Activated CD8-positive, alpha-beta T cell treated with anti-CD3 and anti-CD28 coated beads, Interleukin-2, amount 10 ng/mL, durations not matched to agents 7 days and 5 days (primary cell): ENCODE measurements at places on chromosomes 16 and 17.
A peak's percentile ranks its signal among the peaks of the same experiment; 100 is the strongest.

DNA sequence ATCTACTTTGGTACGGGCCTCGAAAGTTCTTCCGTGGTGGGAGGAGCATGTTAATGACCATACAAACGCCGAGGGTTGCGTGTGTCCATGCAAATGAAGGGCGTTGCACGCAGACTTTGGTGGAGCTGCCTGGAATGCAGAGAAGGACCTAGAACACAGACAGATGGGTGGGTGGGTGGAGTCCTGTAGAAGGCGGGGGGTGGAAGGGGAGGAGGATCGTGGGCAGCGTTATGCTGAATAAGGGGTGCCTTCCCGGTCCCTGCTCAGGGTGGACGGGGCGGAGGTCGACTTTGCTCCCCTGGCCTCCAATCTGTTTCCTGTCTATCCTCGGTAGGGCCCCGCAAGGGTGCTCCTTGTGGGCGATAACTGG is 795 bp upstream of the PAQR4 start:
- DNase-seq: no peak

DNA sequence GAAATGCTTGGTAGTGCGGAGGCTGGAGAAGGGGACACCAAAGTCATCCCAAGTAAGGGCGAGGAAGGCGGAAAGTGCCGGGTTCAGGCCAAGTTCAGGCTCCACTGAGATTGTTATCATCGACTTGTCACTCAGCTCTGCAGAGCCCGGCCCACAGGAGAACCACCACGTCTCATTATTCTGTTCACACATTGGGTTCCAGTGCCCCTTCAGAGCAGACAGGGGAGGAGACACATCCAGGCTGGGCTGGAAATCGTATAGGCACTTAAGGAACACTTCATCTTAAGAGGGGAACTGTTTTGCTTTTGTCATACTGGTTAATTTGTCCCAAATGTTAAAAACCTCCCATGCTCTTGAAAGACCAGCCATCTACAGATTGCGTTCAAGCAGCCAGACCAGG is 118.3 kb upstream of the ADAMTS18 start:
- DNase-seq: no peak

DNA sequence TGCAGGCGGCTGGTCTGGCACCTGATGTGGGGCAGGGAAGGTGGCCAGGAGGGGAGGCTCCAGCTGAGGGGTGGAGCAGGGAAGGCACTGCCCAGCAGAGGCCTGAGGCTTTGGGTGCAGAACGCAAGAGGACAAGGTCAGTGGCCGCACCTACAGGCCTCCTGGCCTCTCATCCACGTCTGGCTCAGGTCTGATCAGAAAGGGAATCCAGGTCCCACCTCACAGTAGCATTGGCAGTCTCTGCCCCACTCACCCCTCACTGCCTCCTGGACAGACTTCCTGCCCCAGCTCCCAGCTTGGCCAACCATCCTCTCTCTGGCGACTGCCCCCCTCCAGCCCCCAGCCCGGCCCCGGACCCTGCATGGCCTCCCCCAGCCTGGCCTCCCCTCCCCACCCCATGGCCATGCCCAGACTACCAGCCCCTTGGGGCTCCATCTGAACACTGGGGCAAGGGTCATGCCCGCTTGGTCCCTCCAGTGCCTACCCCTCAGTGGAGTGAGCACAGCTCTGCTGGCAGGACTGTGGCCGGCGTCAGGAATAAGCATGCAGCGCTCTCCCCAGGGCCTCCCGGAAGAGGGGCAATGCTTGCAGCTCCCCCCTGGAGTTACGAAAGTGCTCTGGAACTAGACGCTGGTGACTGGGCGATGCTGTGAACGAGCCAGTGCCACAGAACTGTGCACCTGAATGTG is 4.6 kb downstream of the UTS2R start:
- DNase-seq: no peak

GRCh38 chr17:71432378-71433315 is 688.2 kb upstream of the SOX9 start:
- DNase-seq: no peak

DNA sequence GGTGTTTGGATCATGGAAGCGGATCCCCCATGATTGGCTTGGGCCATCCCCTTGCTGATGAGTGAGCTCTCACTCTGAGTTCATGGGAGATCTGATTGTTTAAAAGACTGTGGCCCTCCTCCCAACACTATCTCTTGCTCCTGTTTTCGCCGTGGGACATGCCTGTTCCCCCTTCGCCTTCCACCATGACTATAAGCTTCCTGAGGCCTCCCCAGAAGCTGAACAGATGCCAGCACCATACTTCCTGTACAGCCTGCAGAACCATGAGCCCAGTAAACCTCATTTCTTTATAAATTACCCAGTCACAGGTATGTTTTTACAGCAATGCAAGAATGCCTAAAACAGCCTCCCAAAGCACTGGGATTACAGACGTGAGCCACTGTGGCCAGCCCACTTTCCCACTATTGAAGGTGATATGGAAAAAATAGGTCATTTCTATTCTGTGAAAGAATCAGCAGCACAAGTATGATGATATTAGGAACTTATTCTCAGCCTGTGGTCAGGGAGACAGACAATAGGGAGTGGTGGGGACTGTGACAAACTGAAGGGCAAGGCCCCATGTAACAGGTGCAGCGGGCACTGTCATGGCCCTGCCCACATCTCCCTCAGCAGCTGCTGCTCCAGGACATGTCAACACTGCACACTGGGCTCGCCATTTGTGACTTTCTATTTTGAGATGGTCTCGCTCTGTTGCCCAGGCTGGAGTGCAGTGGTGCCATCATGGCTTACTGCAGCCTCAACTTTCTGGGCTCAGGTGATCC is 33.7 kb upstream of the LITAF start:
- no peak for DNase-seq

DNA sequence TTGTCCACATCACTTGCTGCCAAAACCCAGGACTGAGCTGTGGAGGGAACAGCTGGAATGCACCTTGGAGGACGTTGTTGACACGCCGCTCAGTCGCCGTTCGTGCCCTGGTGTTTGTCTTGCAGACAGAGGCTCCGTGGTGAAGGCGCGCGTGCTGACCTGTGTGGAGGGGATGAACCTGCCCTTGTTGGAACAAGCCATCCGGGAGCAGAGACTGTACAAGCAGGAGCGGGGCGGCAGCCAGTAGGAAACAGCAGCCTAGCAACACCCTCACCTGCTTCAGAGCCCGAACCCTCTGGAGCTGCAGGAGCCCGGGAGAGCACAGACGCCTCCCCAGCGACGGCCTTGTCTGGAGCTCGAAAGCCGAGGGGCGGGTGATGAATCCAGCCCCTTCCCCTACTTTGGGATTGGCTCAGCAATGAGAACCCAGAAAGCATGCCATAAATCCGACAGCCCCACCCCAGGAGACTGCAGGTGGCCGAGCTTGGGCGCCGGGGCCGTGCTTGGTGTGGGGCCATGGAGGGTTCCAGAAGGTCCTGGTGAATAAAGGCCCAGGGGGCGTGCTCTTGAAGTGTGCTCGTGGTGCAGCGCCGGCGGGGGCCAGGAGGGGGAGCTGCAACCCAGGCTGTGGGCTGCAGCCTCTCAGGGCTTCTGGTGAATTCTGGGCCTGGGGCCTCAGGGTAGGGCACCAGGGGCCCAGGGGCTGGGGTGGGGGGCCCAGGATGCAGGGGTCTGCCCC is 470 bp upstream of the CDK3 start:
- DNase-seq: peak; percentile 75

DNA sequence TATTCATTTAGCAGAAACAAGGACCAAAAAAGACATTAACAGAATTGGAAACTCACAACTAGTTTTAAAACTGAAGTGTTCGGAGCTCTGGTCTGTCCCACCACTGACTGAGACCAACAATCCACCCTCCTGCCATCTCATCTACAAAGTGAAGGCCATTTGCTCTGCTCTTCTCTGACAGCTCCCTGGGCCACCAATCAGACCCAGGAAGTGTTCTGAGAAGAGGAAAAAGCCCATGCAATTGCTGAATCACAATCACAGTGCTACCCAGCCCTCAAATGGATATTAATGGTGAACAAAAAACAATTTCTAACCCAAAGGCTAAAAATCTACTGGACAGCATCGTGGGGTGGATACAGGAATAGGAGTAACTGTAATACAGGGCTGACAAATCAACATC is 2.1 kb downstream of the RPL23 start:
- no peak for DNase-seq

DNA sequence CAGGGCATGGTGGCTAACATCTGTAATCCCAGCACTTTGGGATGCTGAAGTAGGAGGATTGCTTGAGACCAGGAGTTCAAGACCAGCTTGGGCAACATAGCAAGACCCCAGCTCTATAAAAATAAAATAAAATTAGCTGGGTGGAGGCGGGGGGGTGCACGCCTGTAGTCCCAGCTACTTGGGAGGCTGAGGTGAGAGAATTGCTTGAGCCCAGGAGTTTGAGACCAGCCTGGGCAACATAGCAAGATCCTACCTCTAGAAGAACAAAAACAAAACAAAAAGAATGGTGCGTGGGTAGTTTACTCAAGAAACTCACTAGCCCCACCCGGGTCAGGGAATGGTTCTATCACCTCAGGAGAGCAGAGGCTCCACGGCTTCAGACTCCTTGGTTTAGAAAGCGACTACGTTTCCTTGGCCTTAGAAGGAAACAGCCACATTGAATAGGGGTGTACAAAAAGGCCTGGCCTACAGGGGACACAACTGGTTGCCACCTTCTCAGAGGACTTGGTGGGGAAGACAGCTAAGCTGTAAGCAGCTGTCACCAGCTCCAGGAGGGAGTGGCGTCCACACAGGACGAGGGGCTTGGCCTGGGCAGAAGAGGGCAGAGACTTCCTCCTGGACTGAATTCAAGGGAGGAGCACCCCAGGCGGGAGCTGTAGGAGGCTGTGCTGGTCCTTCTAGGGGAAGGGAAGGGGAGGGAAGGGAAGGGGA is 716 bp downstream of the TK1 start:
- peak; percentile 37 for DNase-seq

DNA sequence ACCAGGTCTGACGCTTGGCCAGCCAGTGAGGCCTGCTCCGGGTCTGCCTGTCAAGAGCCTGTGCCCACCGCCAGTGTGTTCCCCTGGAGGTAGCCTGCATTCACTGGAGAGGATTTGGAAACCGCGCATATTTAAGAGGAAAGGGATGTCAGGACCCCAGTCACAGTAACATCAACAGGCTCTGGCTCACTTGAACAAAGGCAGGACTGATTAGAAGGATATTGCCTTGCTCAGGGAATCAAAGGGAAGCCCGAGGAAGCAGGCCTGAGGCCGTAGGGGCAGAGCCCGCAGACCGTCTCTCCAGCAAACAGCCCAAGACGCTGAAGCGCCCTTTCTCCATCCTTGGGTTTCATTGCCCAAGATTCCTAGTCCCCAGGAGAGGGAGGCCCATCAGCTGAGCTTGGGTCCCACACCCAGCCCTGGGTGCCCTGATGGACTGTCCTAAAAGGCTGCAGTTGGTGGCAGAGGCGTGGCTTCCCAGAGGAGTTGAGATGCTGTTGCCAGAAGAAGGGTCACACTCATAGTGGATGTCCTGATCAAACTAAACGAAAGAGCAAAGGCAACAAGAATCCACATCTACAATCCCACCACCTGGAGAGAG is 23.2 kb downstream of the NT5M start:
- DNase-seq: no peak

DNA sequence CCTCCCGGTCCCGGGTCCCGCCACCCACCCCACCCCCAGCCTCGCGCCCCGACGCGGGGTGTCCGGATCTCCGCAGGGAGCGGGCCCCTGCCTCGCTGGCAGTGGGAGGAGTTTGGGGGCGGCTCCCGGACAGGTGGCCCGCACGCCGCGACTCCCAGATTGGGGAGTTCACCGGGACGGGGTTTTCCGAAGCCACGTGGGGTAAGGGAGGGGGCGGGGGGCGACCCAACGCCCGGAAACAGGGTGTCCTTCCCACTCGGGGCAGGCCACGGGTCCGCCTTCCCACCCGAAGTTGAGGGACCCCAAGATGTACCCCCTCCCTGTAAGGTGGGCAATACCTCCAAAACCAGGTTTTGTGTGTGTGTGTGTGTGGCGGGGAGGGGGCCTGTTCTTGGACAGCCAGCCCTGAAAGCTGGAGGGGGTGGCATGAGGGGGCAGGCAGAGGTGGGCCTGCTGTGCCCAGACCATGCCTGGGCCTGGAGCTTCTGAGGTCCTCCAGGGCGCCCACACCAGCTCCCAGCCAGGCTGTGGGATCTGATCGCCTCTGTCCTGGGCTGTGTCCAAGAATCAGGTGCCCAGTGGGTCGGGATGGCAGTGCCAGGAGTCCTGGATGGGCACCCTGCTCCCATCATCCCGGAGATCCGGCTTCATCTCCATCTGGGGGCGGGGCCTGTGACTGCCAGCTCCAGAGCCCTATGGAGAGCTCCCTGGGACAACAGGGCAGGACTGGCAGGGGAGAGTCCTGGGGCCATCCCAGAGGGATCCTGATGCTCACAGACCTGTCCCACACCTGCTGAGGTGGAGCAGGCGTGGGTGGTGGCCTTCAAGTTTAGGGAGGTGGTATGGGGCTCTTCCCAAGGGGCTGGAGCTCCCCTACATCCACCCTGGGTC is 767 bp downstream of the SYNGR2 start:
- DNase-seq: peak; percentile 41

GRCh38 chr16:12410837-12411490 is 392.7 kb downstream of the CPPED1 start:
- DNase-seq: no peak

DNA sequence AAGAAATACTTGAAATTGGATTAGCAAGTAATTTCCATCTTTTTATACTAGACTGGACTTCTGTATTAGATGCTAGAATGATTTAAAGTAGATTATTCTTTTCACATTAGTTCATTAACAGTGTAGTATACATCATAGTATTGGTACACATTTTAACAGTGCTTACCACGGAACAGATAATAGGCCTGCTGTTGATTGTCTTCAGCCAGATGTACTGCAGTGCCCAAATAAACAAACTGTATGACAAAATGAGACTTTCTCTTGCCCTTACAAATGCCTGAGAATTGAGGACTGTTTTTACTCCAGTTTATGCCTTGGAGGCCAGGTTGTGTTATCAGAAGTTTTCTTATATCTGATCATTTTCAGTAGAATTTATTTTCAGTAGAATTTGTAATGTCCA is 631 bp downstream of the EVI2A start:
- DNase-seq: no peak

GRCh38 chr17:50146230-50146926 is 4.1 kb downstream of the PPP1R9B start:
- DNase-seq: no peak

- no peak for DNase-seq
These were observed 14.6 kb upstream of the CCDC154 start for GRCh38 chr16:1458977-1459341.
